ENCODE measurements at places on chromosomes 3 and 15.

DNA sequence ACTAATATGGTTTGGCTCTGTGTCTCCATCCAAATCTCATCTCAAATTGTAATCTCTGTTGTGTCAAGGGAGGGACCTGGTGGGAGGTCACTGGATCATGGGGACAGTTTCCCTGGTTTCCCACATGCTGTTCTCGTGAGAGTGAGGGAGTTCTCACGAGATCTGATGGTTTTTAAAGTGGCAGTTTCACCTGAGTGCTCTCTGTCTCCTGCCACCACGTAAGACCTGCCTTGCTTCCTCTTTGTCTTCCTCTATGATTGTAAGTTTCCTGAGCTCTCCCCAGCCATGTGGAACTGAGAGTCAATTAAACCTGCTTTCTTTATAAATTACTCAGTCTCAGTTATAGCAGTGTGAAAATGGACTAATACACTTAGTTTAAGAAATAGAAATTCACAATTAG is 228.9 kb downstream of the CD47 start:
- DNase-seq = peak; percentile 51

GRCh38 chr3:156978481-156978961 is 152.4 kb downstream of the LEKR1 start:
- peak; percentile 15 for DNase-seq

DNA sequence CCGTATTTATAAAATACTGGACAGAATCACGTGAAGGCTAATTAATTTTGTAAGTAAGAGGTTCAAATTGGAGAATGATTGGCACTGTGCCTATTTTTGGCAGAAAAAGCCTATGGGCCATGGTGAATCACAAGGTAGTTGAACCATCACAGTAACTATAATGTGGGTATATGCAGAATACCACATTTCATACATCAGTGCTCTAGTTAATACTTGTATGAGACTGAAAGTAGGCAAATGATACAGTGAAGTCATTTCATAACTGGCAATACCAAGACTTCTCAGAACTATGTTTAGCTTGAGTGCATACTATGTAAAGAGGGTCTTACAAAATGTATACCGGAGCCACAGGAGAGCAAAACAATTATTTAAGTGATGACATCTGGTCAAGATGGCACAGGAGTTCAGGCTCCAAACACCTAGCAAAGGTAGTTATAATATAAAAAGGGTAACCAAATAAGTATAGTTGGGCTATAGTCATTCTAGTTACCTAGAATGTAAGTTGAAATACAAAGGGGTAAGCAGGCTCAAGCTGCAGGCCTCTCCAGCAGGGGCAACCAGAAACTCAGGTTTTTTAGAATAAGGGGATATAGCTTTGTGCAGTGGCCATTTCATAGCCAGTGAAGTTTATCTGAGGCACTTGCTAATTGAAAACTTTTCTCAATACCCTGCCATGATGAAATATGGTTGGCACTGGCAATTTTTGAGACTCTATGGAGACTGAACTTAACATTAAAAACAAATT is 19.1 kb downstream of the GPR160 start:
- DNase-seq = no peak

DNA sequence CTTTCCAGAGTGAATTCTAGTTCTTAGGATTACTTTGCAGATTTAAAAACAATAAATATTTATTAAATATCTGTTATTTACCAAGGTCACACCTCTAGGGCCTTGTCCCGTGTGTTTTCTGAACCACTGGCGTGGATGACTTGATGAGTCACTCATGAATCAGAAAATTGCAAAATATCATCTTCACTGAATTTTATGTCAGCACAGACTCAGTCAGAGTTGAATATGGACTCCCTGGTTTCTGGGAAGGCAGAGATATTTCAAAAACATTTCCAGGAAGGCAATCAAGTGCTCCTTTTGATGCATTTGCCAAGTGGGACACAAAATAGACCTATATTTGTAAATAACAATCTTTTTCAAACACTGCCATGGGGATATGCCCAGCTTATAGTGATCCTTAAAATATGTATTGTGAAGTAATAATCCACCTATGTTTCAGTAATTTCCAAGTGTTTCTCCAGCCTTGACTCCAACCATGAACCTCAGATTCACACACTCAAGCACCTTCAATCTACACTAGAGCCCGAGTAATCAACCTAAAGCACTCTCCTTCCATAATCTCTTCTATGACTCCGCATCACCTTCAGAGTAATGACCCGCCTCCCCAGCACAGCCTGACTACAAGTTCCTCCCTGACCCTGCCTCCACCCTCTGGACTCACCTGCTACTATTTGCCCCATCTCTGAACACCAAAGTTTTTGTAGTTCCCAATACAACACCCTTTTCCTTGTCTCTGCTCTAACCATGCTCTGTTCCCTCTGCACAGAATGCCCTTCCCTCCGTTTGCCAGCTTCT is 24.3 kb downstream of the DPH3 start:
- no peak for DNase-seq

- DNase-seq = no peak
These were observed 33.9 kb downstream of the PLD1 start for GRCh38 chr3:171776411-171776810.

DNA sequence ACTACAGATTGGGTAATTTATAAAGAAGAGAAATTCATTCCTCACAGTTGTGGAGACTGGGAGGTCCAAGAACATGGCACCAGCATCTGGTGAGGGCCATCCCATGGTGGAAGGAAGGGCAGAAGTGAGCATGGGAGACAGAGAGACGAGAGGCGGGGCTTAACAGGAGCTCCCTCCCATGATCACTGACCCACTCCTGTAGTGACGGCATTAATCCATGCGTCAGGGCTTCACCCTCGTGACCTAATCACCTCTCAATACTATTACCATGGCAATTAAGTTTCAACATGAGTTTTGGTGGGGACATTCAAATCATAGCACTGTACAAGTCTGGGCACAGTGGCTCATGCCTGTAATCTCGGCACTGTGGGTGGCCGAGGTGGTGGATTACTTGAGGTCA is 17.1 kb downstream of the RPL32 start:
- no peak for DNase-seq

- no peak for DNase-seq
These were observed 569.8 kb downstream of the RBMS3 start for GRCh38 chr3:29850641-29851040.

DNA sequence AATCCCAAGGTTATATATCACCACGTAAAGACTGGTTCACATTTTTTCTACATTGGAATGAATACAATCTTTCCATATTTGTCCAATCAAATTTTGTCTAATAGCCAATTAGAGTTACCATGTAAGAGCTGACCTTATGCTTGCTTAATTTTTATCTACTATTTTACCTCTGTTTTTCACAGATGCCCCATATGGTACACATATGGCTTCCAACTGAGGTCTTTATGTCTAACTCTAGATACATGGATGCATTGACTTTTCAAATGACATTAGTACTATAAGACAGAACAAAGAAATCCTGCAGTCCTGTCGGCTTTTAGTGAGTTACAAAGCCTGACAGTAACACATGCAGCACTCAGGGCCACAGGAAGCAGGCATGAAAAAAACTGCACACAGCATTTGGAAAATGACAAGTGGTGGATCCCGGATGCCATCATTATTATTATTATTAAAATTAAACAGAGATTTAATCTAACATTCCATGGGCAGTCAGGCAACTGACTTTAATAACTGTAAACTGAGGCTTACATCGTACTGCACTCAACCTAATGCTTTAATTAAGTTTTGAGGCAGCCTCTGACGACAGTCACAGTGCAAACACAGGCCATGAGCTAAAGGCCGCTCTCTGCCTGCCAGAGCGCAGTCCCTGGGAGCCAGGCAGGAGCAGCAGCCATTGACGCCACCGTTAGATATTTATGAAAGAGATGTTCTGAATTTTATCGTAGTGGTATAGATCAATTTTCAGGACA is 113.9 kb upstream of the TMCO5A start:
- no peak for DNase-seq

DNA sequence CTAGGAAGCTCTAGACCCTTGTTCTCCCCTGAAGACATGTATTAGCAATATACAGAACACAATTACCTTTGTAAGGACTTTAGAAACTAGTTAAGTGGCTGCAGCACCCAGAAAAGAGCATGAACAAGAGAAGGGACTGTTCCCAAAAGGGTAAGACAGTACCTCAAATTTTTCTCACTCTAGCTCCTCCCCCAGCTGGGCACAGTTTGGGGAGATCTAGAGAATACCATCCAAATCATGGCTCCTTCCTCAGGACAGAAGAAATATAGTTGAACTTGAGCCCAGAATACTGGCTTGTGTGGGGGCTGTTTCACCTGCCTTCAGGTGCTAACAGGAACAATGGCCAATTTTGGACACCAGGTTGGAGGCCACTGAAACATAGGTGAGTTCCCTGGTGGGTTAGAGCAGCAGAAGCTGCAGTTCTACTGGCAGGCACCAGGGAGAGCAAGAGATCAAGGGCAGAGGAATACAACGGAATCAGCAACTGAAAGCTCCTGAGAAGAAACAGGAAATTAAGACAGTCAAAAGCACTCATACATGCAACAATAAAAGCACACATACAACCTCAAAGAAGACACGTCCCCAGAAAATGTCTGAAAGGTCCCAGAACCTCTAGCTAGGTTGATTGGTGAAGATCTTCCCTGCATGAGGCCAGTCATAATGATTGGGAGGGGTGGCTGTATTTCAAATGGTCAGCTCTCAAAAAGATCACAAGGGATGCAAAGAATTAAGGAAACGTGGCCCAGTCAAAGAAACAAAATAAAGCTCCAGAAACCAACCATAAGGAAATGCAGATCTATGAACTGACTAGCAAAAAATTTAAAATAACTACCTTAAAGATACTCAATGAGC is 104.9 kb upstream of the ASB14 start:
- DNase-seq = peak; percentile 52

DNA sequence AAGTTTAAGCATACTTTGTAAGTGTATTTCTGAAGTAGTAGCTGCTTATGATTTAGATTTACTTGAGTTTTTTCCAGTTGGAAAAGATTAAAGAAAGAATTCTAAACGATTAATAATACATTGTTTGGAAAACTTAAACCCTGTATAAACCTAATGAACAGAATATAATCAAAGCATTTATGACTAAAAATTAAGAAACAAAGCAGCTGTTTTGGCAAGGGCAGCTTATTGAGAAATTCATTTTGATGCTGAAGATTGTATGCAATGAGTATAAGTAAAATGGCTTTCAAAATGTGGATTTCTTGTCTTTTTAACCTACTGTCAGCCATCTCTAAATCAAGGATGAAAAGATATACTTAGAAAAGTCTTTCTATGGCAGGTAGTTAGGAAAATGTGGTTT is 140.2 kb downstream of the POLQ start:
- DNase-seq = no peak

GRCh38 chr3:28326458-28326926 is 22.0 kb upstream of the ZCWPW2 start:
- no peak for DNase-seq

GRCh38 chr3:14861446-14862302 is 42.9 kb downstream of the FGD5 start:
- DNase-seq = no peak

GRCh38 chr15:47362118-47362905 is 355.0 kb upstream of the SEMA6D start:
- no peak for DNase-seq

- DNase-seq = no peak
These were observed 267.3 kb downstream of the TLE3 start for GRCh38 chr15:69830430-69830829.

All from memory B cell (primary cell).